Stimulated activated CD8-positive, alpha-beta memory T cell treated with anti-CD3 and anti-CD28 coated beads, Interleukin-4, amount 100 ng/mL, for 24 hours (primary cell): ENCODE measurements at places on chromosomes 2 and 18.

GRCh38 chr2:67465623-67466022 lies 68.5 kb downstream of the ETAA1 start:
- no peak for DNase-seq

GRCh38 chr2:231207734-231208133 lies 9.3 kb downstream of the ARMC9 start:
- DNase-seq = no peak

DNA sequence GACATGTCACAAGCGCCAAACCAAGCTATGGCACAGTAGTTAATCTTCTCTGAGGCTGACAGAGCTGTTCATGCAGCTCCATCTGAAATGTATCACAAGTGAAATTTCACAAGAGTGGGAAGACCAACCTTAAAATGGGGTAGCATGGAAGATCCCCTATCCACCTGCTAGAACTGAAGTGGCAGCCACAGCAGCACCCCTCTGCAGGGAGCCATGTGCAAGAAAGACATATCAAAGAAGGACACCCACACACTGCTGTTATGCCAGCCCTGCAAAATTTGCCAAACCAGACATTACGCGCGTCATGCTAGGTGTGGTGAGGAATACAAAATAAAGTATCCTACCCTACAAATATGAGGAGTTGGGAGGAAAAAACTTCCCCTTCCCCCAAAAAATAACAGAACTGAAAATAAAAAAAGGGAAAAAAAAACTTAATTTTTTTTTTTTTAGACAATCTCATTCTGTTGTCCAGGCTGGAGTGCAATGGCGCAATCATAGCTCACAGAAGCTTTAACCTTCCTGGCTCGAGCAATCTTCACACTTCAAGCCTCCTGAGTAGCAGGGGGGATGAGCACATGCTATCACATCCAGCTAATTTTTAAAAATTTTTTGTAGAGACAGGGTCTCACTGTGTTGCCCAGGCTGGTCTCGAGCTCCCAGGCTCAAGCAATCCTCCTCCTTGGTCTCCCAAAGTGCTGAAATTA lies 76.2 kb downstream of the STK39 start:
- no peak for DNase-seq

- no peak for DNase-seq
Measured at GRCh38 chr2:108633409-108633808, 85.9 kb upstream of the RANBP2 start.

DNA sequence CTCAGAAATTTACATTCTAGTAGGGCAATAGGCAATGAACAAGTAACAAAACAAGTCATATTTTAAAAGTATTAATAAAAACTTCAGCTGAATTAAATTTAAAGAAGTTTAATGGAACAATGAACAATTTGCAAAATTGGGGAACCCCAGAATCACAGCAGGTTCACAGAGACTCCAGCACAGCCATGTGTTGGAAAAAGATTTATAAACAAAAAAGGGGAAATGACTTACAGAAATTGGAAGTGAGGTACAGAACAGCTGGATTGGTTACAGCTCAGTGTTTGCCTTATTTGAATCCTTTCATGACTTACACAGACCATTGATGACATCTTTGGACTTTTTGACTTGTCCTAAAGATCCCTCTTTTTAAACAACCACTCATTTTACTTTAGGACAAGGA lies 179.9 kb upstream of the SCN7A start:
- no peak for DNase-seq

GRCh38 chr2:58497168-58497567 lies 256.0 kb upstream of the FANCL start:
- DNase-seq = no peak

GRCh38 chr2:128691526-128691925 lies 372.9 kb upstream of the HS6ST1 start:
- no peak for DNase-seq

DNA sequence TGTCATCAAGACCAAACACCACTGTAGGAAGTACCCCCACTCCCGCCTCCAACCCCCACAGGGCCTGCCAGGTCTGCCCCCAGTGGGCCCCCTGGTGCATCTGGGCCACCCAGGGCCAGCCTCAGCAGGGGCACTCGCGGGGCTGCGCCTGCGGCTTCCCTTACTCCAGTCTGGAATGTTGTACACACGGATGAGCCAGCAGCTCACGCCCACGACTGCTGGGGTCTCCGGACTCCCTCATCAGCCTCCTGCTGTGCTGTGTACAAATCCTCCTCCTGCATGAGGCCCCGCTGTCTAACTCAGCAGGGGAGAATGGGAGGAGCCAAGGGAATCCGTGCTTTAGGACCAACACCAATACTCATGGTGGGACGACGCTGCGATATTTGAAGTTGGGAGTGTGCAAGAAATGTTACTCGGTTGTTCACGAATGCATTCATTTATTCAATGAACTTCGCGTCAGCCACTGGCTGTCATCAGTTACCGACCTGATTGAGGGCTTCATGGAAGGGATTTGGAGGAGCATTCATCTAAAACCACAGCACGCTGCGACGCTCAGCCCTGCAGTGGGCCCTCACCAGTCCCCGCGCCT lies 654 bp upstream of the ASB1 start:
- peak; percentile 3 for DNase-seq

DNA sequence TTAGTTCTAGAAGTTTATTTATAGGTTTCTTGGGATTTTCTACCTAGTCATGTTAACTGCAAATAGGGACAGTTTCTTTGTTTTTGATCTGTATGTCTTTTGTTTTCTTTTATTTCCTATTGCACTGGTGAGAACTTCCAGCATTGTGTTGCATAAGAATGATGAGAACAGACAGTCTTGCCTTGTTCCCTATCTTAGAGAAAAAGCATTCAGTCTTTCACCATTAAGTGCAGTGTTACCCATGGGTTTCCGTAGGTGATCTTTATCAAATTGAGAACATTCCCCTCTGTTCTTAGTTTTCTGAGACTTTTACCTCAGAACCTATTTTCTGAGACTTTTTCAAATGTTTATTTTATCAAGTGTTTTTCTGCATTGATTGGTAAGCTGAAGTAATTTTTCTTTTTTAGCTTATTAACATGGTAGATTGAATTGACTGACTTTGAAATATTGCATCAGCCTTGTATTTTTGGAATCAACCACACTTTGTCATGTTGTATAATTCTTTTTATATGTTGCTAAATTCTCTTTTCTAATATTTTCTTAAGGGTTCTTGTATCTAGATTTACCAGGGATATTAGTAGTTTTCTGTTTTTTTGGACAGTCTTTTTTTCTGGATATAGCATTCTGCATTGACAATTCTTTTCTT lies 17.2 kb downstream of the MFSD6 start:
- DNase-seq = no peak

DNA sequence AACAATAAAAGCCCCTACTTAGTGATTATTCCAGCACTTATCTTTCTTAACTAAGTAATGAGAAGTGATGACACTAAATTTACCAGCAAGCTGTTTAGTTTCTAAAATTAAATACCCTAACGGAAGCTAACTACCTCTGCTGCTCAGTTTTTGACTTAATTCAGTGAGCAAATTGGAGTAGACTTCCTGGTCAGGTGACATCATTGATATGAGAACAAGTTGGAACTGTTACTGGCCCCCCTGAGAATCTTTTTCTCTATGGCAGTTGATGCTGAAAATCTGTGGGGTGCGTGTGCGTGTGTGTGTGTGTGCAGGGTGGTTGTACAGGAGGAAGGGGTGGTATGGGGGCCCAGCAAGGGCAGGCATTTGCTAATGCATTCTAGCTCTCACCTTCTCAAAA lies 35.5 kb upstream of the BMP10 start:
- DNase-seq = no peak

DNA sequence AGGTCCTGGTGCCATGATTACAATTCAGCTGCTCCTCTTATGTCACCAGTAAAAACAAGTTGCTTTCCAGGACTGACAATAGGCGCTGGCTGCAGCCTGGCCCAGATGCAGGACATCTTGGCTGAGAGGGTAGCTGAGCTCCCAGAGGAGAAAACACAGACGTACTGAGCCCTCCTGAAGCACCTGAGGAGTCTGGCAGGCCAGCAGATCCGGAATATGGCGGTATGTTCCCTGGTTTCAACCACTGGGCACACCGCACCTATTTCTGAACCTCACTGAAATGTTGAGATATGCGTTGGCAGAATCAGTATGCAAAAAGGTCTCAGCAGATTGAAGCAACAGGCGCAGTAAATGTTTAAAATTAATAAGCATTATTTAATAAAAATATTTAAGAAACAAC lies 73.1 kb upstream of the BZW1 start:
- no peak for DNase-seq
